ENCODE measurements at places on chromosomes 7 and 10. TPM values are rescaled to one million over a fixed set of nuclear protein-coding genes. Genes with fewer than 3 reads are reported as not detected.
A peak's percentile ranks its signal among the peaks of the same experiment; 100 is the strongest.

Gene AASS
- not detected for polyA plus RNA-seq

Gene PDZD7
- polyA plus RNA-seq = 0.07 TPM

Gene MAPK8
- 71.0 TPM for polyA plus RNA-seq

Gene NDUFA5
- polyA plus RNA-seq = 254 TPM

Gene PRRT4
- not detected for polyA plus RNA-seq

Gene RPEL1
- not detected for polyA plus RNA-seq

Gene PSMG3
- polyA plus RNA-seq = 121 TPM

Gene ELMO1
- 6.8 TPM for polyA plus RNA-seq

Gene EBLN1
- polyA plus RNA-seq = 0.50 TPM

Gene CALCR
- polyA plus RNA-seq = 0.11 TPM

Gene GTF2IRD1
- 17.0 TPM for polyA plus RNA-seq

Gene PLXNA4
- polyA plus RNA-seq = not detected

Gene EEPD1
- 0.85 TPM for polyA plus RNA-seq

Gene KIAA1549
- polyA plus RNA-seq = 0.04 TPM

Gene PAPSS2
- polyA plus RNA-seq = not detected

- no peak for DNase-seq
These were observed 61.0 kb downstream of the PLPP4 start for GRCh38 chr10:120517881-120518484.

- no peak for DNase-seq
These were observed 14.0 kb downstream of the AP5Z1 start for GRCh38 chr7:4789194-4790077.

- DNase-seq = no peak
These were observed 266.8 kb downstream of the INHBA start for GRCh38 chr7:41436139-41436538.

DNA sequence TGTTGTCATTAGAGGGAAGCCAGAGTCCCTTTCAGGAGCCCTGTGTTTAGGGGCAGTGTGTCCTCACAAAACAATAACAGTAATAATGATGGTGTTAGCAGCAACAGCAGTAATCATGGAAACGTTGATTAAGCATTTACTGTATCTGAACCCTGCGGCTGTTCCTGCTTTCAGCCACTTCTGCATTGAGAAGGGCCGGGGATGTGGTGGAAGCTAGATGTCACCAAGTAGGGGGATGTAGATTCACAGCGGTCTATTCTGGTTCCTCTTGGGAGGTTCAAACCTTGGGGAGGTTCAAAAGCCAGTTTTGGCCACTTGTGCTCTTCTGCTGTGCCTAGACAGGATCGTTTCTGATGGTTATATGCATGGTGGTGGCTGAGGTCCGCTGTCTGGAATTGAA is 44.8 kb downstream of the PRPF18 start:
- DNase-seq = no peak

DNA sequence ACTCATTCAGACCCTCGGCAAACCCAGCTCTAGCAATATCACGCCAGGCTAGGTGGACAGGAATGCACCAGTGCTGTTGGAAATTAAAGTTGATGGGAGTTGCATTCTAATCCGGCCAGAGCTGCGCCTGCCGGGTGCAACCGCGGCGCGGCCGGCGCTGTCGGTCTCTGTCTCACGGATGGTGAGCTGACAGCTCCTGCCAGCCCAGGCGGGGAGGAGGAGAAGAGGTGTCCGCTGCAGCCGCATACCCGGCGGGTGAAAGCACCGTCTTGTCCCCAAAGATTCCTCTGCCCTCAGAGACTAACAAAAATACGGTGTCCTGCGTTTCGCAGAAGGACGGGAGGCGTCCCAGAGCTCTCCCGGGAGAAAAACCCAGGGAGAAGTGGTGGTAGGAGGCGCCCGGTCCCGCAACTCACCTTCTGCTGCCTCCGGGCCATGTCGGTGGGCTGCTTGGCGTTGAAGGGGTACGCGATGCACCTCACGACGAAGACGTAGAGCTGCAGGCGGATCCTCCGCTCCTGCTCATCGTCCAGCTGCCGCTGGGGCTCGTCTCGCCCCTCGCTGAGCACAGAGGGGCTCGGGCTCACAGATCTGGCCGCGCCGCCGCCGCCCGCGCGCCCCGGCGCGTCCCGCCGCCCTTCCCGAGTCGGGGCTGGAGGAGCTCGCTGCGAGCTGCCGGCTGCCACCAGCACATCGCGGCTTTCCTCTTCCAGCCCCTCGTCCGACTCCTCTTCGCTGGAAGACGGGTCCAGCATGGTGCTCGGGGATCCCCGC is 490 bp downstream of the CADPS2 start:
- peak; percentile 27 for DNase-seq

DNA sequence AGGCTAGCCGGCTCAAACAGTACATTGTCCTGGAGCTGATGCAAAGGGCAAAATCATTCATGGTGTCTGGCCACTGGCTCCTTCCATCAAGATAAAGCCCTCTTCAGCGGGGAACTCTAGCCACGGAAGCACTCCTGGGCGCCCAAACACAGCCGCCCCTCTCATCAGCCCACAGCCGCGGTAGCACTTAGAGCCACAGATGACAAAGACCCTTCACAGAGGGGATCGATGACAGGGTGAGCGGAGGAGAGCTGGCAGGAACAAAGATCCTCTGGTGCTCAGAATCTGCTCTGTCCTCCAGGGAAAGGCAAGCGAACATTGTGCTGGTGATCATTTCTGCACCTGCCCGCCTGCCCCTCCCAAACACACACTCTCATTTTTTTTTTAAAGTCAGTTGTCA is 222.2 kb upstream of the NRP1 start:
- no peak for DNase-seq

DNA sequence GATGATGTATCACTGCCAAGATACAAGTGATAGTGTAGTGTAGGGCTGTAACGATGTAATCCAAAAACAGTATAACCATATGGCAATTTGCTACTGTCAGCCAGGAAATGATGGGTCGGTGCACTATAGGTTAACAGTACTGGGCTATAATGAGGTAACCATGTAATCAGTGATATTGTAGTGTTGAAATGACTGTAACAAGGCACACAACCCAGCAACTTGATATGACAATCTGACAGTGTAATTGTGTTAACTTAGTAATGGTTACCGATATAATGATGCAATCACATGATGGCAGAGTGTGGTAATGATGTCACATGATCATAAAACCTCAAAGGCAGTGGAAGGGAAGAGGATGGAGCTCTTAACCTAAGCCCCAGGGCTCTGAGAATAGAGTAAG is 73.8 kb upstream of the SLF2 start:
- no peak for DNase-seq

GRCh38 chr7:44167920-44168319 is 21.3 kb downstream of the GCK start:
- no peak for DNase-seq

- DNase-seq = no peak
These were observed 817.6 kb downstream of the TNS3 start for GRCh38 chr7:46764100-46764936.

- no peak for DNase-seq
These were observed 93.8 kb upstream of the HDAC9 start for GRCh38 chr7:18401757-18402156.

DNA sequence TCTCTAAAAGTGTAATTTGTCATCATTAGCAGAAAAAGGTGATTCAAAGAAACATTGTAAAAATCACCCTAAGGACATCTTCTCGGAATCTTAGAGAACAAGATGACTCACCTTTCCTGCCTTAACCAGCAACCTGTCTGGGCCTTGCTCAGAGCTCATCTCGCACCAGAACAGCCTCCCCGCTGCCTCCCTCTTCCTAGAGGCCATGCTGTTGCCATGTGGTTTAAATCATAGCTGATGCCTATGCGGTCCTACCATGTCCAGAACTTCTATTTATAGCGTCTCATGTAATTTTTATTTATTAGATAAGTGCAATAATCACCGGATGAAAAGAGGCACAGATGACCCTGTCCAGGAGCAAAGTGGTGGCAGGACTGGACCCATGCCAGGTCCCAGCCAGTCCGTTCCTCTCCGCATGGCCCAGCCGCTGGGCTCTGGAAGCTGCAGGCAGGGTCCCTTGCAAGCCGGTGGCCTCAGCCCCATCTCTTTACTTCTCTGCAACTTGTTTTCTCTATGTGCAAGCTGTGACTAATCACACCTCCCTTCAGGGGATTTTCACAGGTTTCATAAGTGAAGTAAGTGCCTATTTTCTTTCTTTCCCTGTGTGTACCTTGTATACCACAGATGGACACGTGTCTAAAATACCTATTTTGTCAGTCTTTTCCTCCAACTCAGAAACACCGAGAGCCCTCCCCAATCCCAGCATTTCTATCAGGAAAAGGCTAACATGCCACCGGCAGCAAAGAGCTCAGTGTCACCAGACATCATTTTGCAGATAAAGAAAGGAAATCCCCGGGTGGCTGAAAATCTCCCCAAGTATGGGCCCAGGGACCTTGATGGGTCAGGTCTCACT is 27.1 kb downstream of the KLF6 start:
- DNase-seq = no peak

DNA sequence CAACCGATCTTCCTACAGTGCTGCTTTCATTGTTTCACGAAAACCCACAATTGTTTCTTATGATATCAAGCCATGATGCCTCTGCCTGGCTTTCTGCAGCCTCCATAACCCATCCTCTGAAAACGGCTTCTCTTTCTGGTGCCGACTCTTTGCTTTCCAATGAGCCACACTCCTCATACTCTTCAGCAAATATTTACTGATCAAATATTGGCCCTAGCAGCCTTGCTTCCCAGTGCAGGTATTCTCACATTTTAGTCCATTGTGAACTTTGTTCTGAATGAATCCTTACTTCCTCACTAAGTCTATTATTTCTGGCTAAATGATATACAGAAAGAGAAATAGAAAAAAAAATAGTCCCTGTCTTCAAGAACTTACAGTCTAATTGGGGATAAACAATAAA is 35.5 kb downstream of the LAMB1 start:
- no peak for DNase-seq

- DNase-seq = no peak
These were observed 12.1 kb downstream of the BRAT1 start for GRCh38 chr7:2542916-2543871.

- DNase-seq = no peak
These were observed 14.3 kb downstream of the PRF1 start for GRCh38 chr10:70588255-70588654.

GRCh38 chr7:142496545-142496991 is 238.7 kb upstream of the PRSS58 start:
- peak; percentile 49 for DNase-seq

DNA sequence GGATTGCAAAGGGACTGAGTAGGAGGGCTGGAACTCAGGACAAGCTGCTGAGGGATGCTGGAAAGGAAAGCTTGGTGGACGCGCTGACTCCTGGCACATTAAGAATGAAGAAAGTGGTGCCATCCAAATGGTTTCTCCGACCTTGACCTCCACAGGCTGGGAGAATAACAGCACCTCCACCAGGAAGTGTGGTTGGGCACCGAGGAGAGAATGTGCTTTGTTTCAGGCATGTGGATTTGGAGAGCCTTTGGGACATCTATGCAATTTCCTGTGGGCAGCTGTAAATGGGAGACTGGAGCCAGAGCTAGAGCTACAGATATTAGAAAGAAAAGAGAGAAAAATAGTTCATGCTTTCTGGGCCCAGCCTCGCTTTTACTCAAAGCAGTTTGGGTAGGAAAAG is 29.8 kb upstream of the HABP2 start:
- no peak for DNase-seq

- no peak for DNase-seq
These were observed 25.6 kb downstream of the SCD start for GRCh38 chr10:100372415-100373297.

DNA sequence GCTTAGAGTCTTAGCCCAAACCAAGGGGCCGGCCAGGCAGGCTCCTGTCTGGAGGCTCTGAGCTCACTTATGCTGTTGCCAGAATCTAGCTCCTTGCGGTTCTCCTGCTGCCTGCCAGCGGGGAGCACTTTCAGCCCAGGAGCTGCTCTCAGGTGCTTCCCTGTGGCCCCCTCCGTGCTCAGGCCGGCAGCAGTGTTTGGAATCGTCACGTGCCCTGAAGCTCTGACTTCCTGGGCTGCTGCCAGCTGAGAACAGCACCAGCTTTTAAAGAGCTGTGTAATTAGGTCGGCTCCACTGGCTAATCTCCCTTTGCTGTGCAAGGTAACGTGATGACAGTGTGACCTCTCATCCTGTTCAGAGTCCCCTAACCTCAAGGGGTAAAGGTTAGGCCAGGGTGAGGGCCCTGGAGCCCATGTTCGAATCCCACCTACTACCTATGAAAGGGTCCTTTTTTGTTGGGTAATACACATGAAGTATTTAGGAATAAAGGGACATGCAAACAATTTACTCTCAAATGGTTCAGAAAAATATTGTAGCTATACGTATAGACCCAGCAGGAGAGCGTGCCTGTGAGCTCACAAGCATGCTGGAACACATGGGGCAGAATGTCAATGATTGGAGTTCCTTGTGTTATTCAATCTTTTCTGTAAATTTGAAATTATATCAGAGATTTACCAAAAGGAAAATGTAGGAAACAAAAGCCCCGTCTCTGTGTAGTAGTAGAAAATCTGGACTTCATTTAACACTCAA is 16.6 kb downstream of the ZNF862 start:
- no peak for DNase-seq

GRCh38 chr10:135601-136464 is 578 bp downstream of the ZMYND11 start:
- DNase-seq = peak; percentile 59

- no peak for DNase-seq
These were observed 325.7 kb downstream of the PARD3 start for GRCh38 chr10:34489411-34489810.

DNA sequence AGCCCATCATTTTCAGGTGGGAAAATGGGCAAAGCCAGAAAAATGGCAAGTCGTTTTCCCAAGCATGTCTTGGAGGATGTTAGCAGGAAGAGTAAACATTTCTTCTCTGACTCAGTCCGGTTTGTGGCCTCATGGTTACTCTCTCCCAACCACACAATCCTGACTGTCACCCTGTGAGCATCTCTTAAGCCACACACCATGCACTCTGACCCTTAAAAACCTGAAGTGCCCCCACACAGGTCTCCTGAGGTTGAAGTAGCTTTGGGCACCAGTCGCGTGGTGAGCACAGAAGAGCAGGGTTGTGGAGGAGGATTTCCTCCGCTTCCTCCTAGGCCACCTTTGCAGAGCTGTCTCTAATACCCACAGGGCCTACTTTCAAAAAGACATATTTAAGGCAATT is 387.3 kb upstream of the NPVF start:
- no peak for DNase-seq

GRCh38 chr7:94115316-94115715 is 111.2 kb upstream of the BET1 start:
- DNase-seq = no peak

GRCh38 chr10:31143331-31143935 is 111.8 kb upstream of the ZNF438 start:
- DNase-seq = no peak

- DNase-seq = no peak
These were observed 139.8 kb downstream of the ARHGAP22 start for GRCh38 chr10:48464871-48465736.

Measured in K562 (cell line).